Heart left ventricle (tissue), 16 donors: ENCODE measurements at places on chromosomes 12 and 14. TPM values are rescaled to one million over a fixed set of nuclear protein-coding genes. Genes with fewer than 3 reads are reported as not detected.

GRCh38 chr12:15982471-15982870 is 71.3 kb downstream of the DERA start:
- H3K4me1 ChIP-seq = peaks cover 37% of the 10 kb centered on the region
- H3K36me3 ChIP-seq = no peaks in the 10 kb centered on the region
- no peak for DNase-seq
- H3K27ac ChIP-seq = no peak overlapping the region
- no peak overlapping the region for H3K4me3 ChIP-seq

DNA sequence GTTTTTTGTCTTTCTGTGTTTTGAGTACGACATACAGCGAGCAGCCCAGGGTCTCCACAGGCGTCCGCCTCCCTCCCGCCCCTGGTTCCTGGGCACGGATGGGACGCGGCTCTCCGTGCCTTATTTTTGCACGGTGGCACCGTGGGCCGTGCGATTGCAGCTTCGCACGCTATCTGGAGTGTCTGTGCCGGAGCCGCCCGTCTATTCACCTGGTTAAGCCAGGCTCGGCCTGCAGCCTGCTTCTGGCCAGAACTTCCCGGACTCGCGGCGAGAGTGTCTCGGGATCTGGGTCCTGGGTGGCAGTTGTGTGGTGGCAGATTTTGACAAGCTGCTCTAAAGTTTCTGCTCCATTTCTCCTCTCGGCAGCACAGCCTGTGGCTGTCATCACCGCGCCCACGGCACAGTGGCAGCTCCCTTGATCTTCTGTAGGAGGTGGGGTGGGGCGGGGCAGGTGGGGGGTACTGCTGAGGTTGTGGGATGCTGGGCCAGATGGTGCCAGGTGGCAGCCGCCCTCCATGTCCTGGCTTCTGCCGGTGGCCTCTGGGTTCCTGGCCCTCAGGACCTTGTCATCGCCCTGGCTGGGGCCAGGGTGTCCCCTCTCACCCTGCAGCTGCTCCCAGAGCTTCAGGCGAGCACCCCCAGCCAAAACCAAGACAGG is 2.9 kb downstream of the MMP17 start:
- H3K36me3 ChIP-seq = no peaks in the 10 kb centered on the region
- H3K4me1 ChIP-seq = peaks cover 39% of the 10 kb centered on the region
- H3K4me3 ChIP-seq = peak overlapping the region; percentile 57
- DNase-seq = no peak

DNA sequence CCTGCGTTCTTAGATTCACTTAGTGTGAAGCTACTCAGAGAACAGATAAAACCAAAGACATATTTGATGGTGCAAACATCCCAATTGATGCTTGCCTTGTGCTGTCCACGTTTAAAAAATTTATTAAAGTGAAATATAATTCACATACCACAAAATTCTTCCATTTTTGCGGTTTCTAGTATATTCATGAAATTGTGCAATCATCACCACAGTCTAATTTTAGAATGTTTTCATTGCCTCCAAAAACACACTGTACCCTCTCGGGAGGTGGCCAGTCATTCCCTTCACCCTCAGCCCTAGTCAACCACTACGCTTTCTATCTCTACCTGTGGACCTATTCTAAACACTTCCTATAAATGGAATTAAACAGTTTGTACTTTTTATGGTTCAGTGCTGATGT is 1109.2 kb downstream of the FLRT2 start:
- H3K4me3 ChIP-seq = no peak overlapping the region
- no peaks in the 10 kb centered on the region for H3K27me3 ChIP-seq
- no peak for DNase-seq
- no peaks in the 10 kb centered on the region for H3K36me3 ChIP-seq

- peak overlapping the region; percentile 89 for H3K27ac ChIP-seq
- H3K36me3 ChIP-seq = no peaks in the 10 kb centered on the region
- H3K4me1 ChIP-seq = no peaks in the 10 kb centered on the region
- H3K4me3 ChIP-seq = no peak overlapping the region
- no peaks in the 10 kb centered on the region for H3K27me3 ChIP-seq
Observed at GRCh38 chr12:89756585-89757398, 48.2 kb upstream of the ATP2B1 start.

GRCh38 chr12:29086325-29087271 is 62.5 kb upstream of the FAR2 start:
- DNase-seq = no peak
- H3K27me3 ChIP-seq = no peaks in the 10 kb centered on the region
- H3K4me3 ChIP-seq = no peak overlapping the region

Gene RNASE3
- total RNA-seq = 0.61 TPM

Gene TAS2R46
- total RNA-seq = not detected

Gene INHBC
- total RNA-seq = not detected

Gene SPATS2
- 7.3 TPM for total RNA-seq

Gene ARF6
- 27.6 TPM for total RNA-seq
